ENCODE measurements at places on chromosomes 12 and 14. TPM values are rescaled to one million over a fixed set of nuclear protein-coding genes. Genes with fewer than 3 reads are reported as not detected.

The ESPL1 gene
- 5.6 TPM for total RNA-seq

DNA sequence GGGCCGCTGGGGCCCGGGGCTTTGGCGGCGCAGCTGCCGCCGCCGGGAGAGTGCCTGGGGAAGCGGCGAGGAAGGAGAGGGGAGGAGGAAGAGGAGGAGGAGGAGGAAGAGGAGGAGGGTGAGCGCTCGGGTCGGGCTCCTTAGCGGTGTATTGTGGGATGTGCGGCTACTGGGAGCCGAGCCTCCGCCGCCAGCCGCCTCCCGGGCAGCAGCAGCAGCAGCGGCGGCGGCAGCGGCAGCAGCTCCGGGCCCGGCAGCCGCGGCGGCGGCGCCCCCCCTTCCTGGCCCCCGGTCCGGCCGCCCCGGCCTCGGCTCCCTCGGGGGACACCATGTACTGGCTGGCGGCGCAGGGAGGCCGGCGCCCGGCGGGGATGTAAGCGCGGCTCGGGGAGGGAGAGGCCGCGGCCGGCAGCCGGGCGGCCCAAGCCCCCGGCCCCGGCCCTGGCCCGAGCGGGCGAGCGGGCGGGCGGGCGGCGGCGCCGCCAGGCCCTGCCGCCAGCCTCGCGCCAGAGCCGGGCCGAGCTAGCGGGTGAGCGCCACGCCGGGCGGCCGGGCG, at the start of gene SETD1B:
SETD1B (plus strand) TSS at position 149 of the 556 bp plus-strand sequence. CDS start 729 bp downstream, outside the sequence.
- peak; percentile 44 for DNase-seq

The HHIPL1 gene
- 0.56 TPM for total RNA-seq

- DNase-seq: no peak
Observed at GRCh38 chr12:23186950-23187349, 562.0 kb downstream of the ETNK1 start.

DNA sequence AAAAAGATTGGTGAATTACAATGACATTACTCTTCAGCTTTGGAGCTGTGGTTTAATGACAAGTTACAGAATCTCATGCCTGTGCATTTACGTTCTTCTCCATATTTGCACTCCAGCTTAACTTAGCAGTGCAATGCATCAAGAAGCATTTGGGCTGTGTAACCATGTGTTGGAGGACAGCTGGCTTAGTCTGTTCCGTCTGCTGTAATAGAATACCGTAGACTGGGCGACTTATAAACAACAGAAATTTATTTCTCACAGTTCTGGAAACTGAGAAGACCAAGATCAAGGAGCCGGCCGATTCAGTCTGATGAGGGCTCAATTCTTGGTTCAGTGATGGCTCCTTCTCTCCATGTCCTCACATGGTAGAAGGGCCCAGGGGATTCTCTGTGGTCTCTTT, 943.5 kb downstream of the BCL11B start:
- DNase-seq: no peak

DNA sequence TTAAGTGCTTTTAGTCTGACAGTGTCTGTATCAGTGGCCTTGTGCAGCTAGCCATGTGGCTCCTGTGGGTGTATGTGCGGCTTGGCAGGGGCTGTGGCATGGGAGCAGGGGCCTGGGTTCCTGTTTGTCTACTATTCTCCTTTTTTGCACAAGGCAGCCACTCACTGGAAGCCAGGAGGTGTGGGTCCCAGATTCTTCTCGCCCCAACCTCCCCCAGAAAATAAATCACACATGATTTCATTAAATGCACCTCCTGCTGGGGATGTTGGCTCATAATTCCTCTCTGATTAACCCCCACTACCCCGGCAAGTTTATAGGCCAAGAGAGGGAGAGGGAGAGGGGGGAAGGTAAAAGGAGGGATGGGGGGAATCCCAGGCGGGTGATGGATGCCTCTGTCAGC, 17.6 kb downstream of the CALCOCO1 start:
- DNase-seq: no peak

DNA sequence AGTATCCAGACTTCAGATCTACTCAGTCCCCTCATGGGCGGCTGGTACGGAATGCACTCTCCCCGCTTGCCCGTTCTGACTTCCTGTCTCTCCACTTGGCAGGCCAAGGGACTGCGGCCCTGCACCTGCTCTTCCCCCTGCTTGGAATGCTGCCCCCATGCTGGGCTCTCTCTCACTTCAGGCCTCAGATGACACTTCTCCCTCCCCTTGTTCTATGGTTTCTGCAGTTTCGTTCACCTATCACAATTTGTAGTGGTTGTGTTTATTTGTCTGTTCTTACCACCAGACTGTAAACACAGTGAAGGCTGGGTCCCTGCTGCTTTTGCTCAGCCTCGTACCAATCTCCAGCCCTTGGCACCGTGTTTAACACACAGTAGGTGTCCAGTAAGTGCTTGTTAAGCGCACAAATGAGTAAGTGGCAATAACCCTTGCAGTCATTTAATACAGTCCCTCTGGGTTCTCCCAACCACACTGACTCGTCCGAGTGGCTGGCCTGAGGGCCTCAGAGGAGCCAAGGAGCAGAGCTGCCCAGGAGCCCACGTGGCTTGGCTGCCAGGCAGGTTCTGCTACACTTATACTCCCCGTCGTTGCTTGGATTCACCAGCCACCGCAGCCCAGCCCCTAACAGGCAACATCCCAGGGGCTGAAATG, 11.8 kb downstream of the SLC6A12 start:
- no peak for DNase-seq

The PKP2 gene
- 0.28 TPM for total RNA-seq

The MYF5 gene
- not detected for total RNA-seq

- DNase-seq: peak; percentile 50
Observed at GRCh38 chr14:71533390-71533789, 398.8 kb upstream of the RGS6 start.

DNA sequence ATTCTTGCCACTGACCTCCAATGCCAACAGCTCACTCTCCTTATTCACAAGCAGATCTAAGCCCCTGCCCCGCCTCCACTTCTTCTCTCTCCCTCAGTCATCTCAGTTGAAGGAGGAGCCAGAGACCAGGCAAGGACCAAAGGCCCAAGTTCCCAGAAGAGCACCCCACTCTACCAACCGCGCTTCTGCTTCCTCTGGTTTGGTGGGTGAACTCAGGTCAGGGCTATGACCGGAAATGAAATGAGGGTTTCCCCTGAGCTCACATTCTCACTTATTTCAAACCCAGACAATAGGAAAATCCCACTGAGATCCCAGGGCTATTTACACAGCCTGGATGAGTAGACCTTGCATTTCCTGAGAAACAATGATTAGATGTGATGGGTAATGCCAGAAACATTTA, 9.9 kb downstream of the DPF3 start:
- DNase-seq: peak; percentile 55

DNA sequence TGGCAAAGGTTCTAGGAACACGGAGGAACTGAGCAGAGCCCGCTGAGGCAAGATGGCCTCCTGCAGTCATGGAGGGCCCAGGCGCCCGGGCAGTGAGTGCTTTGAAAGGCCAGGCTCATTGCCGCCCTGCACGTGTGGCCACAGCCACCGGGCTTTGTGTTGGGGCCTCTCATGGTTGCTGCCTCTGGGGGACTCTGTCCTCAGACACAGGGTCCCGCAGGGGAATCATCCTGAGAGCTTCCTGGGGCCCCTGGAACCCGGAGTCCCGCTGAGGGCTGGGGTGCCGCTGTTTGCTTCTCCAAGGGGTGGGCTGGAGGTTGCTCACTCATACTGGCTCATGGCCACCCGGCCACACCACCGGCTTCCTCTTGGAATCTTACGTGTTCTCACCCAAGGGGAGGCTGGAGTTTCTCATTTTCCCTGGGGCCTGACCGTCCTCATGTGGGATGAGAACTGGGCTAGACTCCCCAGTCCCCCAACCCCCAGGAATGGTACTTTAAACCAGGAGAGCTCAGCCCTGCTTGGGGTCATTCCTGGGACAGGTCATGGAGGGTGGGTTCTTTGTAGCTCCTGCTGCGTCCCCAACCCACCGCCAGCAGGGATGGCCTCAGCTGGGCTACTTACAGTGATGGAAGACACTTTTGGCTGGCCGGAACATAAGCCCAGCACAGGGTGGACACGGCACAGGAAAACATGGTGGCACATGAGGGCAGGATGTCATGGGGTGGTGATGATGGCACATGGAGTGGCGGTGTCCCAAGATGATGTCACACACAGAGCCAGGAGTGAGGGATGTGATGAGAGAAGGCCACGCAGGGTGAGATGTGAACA, 21.1 kb upstream of the LRTM2 start:
- no peak for DNase-seq

- DNase-seq: no peak
Observed at GRCh38 chr12:63752283-63752682, 27.4 kb upstream of the RXYLT1 start.

Data from IMR-90 (cell line).